ENCODE measurements at places on chromosomes 5 and 9.
A peak's percentile ranks its signal among the peaks of the same experiment; 100 is the strongest.

- no peak for DNase-seq
These were observed 43.0 kb upstream of the HSD17B4 start for GRCh38 chr5:119409235-119409815.

GRCh38 chr5:150043657-150044328 is 42.6 kb downstream of the CSF1R start:
- DNase-seq: no peak

- peak; percentile 37 for DNase-seq
These were observed 2.0 kb downstream of the ABL1 start for GRCh38 chr9:130837002-130837511.

GRCh38 chr5:32852535-32852934 is 141.4 kb downstream of the NPR3 start:
- peak; percentile 13 for DNase-seq

GRCh38 chr5:79236970-79237739 is 1.2 kb downstream of the JMY start:
- DNase-seq: peak; percentile 60

GRCh38 chr5:105617436-105618215 is 2053.1 kb downstream of the EFNA5 start:
- DNase-seq: no peak

DNA sequence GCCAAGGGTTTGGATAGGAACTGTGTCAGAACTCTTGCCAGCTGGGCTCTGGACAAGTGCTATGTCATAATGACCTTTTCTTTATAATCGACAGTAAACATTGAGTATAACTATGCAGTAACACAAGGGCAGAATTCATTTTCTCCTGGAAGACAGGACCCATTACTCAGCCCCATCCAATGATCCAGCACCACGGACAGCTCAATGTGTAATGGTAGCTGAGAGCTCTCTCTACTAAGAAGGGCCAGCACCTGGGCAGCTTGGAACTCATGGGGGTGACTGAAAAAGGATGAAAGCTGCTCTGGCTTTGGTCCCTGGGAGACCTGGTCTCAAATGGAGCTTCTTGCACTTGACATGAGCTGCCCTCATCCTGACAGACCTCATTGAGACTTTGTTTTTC is 347.8 kb downstream of the TRIM32 start:
- DNase-seq: no peak

DNA sequence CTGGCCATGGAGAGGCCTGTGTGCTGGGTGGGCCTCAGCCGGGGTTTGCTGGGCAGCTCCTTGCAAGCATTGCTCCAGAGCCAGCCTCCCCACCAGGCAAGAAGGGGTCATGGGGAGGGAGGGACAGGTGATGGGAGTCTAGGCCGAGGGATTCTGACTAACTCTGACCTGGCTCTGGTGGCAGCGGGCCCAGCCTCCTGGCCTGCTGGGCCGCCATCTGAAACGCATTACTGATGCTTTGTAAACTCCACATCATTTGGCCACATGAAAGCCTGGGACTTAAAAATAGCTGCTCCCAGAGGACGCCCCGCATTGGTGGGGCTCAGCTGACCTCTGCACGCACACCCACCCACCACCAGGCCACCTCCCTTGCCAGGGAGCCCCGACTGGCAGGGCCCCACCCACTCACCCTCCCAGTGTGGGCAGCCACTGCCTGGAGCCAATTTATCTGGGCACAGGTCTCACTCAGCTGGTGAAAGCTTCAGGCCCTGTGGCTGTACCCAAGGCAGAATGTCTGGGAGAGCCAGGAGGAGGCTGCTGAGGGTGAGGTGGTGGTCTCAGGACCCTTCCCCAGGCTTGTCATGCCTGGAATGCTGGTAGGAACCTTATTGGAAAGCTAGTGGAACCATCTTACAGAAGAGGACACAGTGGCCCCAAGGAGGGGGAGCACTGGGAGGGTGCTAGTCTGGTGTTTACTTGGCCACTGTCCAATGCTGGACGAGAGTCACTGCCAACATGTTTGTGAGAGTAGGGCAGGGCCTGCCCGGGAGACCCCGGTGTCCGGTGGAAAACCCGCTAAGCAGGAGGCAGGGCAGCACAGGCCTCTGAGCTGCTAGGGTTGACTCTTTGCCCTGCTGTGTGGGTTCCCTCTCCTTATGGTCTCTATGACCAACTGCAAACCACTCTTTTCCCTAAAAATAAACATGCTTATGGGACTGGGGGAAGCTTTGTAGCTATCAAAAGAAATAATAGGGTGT is 10.8 kb downstream of the TCF7 start:
- no peak for DNase-seq

GRCh38 chr5:136001466-136001981 is 27.3 kb upstream of the TGFBI start:
- DNase-seq: no peak

DNA sequence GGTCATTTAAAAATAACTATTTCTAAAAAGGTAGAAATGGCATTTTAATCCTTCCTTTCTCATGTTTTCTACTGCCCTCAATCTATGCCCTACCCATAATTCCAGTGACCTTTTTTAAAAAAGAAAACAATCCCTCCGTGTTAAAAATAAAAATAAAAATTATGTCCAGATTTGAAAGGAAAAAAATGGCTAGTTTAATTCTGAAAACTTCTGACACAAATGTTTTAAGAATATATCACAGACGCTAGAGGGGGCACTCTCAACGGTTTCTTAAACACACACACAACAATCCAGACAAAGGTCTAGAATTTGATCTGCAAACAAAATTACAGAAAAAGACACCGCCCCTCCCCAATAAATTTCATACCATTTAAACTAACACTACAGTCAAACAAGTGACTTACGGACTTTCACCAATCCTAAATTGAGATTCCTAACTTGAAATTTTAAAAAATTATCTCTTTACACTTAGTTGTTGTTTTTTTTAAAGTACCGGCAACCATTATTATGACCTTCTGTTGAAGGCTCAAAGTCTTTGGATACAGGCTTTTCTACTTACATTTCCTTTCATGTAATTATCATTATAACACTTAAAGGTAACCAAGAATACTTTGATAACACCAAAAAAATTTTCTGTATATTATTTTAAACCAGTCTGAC is 38.2 kb downstream of the CLINT1 start:
- peak; percentile 13 for DNase-seq

DNA sequence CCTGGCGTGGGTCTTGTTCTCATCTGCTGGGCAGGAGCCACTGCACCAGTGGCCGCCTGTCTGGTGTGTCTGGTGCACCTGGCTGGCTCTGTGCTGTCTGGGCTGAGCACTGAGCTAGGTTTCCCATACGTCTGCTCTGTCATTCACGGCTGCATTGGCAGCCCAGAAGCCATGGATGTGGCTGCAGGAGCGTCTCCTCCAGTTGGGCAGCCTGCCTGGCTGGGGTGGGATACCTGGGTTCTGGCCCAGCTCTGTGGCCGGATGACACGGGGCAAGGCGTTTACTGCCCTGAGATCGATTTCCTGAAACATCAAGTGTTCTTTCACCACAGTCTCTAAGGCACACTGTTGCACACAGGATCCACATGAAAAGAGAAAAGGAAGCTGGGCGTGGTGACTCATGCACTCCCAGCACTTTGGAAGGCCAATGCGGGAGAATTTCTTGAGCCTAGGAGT is 25.5 kb upstream of the SLC25A51 start:
- no peak for DNase-seq

DNA sequence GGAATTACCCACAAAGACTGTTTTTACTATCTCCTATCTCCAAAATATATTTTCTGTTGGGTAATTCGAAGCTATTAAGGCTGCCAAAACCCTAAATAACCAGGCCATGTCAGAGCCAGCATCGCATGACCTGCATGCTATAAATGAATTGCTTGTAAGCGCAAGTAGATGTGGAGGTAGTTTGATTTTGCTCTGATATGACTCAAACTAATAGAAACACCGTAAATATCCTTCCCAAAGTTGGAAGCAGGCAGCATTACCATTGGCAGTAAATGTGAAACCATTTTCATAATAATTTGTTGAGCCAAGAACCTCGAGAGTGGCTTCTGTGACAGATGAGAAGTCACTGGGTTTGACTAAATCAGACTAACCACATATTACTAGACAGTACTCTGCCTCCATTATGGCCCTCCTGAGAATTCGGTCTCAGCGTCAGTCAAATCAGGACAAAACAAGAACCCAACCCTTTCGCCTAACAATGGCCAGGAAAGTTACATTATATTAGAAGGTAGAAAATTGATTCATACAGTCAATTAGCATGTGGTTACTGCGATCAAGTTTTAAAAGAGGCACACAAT is 289.8 kb downstream of the SPOCK1 start:
- DNase-seq: no peak

DNA sequence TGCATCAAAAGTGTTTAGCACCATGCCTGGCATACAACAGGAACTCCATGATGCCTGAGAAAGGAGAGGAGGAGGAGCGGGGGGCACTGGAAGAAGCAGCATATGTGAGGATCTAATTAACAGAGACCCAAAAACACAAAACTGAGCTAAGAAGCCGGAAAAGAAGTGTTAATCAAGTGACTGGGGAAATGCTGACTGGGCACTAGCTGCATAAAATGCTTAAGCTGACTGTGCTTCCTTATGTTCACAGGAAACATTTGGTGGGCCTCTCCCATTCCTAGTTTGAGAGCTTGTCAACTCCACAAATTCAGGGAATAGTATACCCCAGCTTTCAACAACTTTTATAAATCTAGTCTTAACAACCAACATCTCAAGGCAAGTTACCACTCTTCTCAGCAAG is 26.6 kb downstream of the DEPDC1B start:
- DNase-seq: no peak

DNA sequence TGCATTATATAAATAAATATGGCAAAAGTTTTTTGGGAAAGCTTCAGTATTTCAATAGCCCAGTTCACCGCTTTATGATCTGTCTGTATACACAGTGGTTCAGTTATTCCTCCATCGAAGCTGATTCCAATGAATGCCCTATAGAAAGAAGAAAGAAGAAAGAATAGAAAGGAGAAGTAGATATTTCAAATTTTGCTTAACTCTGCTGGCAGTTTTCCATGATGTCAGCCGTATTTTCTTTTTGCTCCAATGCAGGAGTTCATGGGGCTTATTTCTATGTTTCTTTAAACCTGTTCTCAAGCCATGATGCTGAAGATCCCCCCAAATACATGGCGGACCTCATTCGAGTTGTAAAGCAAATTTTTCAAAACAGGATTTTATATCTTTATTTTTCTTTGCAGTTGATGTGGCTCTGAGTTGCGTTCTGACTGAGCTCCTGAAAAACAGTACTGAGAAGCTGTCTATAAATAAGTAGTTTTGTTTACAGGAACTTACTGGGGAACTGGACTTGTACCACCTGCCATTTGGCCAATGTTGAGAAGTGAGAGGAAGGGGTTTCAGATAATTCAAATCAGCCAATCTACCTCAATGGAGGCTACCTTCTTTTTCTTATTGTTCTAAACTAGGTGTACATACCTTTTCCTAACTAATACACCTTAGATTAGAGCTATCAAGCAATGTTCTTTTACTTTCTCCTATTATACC is 418.5 kb upstream of the MEF2C start:
- DNase-seq: no peak

DNA sequence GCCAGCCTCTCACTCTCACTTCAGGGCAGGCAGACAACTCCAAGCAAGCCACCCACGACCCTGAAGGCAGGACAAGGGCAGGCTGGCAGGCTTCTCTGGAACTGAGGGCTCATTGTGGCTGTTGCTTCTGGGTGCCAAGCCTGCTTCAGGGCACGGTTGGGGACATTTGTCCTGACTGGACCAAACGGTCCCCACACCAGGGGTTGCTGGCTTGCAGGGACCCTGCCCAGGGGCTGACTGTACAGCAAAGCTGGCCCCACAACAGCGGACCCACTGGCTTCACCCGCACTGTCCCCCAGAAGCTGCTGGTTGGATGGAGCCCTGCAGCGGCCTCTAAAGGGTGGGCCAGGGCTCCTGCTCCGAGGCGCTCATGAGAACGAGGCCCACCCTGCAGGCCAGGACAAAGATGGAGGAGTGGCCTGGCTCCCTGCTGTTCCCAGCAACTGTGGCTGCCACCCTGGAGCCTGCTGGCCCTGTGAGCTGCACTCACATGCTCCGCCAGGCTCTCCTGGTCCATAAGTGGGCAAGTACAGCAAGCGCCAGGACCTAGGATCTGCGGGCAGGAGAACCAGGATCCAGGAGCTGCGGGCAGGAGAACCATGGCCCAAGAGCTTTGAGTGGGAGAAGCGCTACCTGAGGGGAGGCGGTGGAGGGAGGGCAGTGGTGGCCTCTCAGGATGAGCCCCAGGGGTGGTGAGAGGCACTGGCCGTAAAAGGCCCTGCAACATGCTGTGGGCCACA is 34.4 kb upstream of the NSMF start:
- DNase-seq: no peak

DNA sequence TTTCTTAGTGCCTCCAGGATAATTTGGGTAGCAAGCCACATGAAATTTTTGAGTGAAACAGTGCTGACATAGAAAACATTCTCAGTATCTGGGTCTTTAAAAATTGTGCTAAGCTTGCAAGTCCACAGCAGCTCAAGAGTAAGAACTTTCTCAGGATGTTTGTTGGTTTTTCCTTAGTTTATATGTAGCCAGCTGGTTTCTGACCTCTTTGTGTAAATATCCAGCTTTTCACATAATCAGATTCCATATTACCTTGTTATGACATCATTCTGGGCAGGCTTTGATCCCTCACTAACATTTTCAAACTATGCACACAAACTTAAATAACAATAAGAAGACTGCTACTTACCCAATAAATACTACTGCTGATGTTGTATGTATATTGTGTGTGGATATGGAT is 82.9 kb upstream of the VCAN start:
- no peak for DNase-seq

- no peak for DNase-seq
These were observed 26.9 kb downstream of the EGFLAM start for GRCh38 chr5:38285226-38285625.

GRCh38 chr9:82682431-82682830 is 380.5 kb downstream of the RASEF start:
- DNase-seq: no peak

DNA sequence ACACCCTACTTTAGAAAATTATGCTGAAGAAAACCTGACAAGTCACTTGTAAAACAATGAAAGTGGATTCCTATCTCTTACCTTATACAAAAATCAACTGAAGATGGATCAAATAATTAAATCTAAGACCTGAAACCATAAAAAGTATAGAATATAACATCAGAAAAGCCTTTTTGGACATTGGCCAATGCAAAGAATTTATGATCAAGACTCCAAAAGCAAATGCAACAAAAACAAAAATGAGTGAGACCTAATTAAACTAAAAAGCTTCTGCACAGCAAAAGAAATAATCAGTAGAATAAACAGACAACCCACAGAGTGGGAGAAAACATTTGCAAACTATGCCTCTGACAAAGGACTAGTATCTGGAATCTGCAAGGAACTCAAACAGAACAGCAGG is 303.0 kb upstream of the CDH9 start:
- no peak for DNase-seq

GRCh38 chr5:159763562-159763961 is 152.7 kb upstream of the ADRA1B start:
- no peak for DNase-seq
